ENCODE measurements at places on chromosomes 16 and 17.

GRCh38 chr17:72238157-72238673, 117.4 kb downstream of the SOX9 start:
- DNase-seq = no peak

- peak; percentile 29 for DNase-seq
Observed at GRCh38 chr16:68444056-68444657, 4.2 kb downstream of the SMPD3 start.

GRCh38 chr17:76141212-76142038, at the start of gene FOXJ1:
Gene FOXJ1, minus strand, starts transcription at chr17:76141245. Its CDS starts 850 bp downstream, at chr17:76140395.
- peak; percentile 89 for DNase-seq

GRCh38 chr17:39069114-39069756, 82.2 kb downstream of the PLXDC1 start:
- DNase-seq = peak; percentile 54

DNA sequence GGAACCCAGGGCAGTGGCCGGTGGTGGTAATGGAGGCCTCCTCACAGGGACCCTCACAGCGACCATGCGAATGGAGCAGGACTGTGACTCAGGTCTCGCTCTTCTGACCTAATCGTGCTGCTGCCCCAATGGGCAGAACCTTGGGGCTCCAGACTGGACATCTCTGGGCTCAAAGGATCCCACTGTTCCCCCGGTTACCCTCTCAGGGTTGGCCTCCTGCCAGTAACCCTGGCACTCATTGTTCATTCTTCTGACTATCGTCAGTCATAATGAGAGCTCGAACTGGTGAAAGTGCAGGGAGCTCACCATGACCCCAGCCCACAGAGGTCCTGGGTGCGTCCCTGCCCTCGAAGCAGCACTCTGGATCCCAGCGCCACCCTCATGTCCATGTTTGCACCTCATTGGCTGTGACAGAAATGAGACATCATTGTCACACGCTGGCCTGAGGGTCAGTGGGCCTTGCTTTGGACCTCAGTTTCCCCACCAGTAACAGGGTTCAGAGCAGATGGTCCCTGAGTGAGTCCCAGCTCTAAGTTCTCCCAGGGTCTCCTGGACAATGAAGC, 4.0 kb upstream of the NPRL3 start:
- no peak for DNase-seq
